ENCODE measurements at places on chromosomes 5 and 9.

GRCh38 chr9:33620738-33621439 is 96.8 kb downstream of the ANKRD18B start:
- DNase-seq = peak; percentile 84

DNA sequence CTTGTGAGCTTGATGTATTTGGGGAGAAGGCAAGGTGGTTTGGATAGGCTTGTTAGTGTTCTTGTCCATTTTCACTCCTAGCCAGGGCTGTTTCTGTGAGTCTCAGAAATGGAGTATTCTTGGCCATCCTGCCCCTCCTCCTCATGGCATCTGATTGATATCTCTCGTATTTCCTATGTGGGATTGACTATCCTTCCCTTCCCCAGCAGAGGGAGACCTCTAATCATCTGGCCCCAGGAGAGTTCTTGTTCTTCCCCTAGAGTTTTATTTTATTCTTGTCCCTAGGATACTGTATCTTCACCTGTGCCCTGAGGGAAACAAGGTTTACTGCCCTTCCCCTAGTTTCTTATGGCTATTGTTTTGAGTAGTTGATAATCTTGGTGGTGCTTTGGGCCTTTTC is 114.4 kb downstream of the VPS13A start:
- peak; percentile 58 for DNase-seq

DNA sequence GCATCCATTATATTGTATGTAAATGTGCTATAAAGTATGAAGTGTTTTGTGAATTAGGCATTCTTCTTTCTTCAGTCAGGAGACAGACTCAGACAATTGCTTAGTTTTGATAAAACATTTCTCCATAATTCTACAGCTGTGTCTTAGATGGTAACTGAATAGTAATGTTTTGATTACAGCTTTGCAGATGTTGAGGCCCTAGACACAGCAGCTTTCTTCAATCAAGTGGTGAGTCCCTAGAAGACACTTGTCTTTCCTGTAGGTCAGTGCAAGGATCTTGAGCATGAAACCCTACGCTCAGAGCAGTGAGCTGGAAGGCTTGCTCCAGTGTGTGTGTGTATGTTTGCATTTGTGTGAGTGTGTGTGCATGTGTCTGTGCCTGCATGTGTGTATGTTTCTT is 46.8 kb upstream of the CD180 start:
- no peak for DNase-seq

GRCh38 chr9:25700430-25700829 is 22.2 kb upstream of the TUSC1 start:
- no peak for DNase-seq

DNA sequence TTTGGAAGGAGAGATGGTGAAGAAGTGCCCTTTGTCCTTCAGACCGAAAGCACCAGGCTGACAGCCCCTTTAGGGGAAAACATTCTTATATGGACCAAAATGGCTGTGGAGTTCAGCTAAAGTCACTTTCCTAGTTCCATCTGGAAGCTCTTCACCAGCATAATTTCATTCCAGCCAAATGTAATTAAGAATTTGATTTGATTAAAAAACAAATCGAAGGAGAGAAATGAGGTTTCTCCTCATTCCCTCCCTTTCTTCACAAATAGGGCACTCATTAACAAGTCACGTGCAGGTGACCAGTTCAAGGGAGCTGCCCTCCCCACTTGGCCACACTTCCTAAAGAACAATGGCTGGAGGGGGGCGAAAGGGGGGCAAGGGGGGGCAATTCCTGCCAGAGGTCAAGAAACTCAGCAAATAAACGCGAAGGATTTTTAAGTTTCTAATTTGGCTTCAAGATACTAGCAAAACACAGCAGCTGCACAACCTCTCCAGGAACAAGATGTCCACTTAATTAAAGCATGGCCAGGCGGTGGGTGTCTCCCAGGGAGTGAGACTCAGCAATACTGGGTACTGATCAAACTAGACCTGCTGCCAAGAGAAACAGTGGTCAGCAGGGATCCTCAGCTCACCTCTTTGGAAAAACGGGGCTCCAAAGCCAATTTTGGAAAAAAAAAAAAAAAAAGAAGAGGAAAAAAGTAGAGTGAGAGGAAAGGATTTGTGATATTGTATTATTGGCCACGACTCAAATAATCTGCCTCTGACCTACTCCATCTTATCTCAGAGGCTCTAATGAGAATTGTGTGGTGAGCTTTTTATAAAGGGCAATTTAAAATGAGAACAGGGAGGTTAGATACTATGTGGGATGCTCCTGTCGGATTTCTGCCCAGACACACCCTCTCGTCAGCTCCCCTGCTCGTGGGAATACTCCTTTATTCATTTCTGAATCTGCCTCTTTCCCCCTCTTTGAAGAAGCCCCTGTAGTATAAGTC is 254.3 kb downstream of the ZSWIM6 start:
- DNase-seq = no peak

GRCh38 chr5:6713274-6714225 is at the start of gene TENT4A:
Gene TENT4A (plus strand): TSS chr5:6713432. CDS start chr5:6713984, 552 bp downstream.
- no peak for DNase-seq

DNA sequence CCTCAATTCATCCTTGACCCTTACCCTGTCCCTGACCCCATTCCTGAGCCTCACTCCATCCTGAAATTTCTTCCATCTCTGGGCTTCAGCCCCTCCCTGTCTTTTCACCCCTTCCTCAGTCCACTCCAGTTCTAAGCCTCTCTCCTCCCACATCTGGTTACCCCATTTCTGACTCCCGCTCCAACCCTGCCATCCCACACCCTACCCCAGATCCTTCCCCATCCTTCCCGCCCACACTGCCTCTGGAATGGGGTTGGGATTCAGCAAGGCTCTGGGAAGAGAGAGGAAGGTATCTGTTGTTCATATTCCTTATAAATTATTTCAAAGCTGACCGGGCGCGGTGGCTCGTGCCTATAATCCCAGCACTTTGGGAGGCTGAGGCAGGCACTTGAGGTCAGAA is 29.9 kb upstream of the MVB12B start:
- DNase-seq = no peak

GRCh38 chr9:109941771-109942170 is 161.8 kb downstream of the PALM2AKAP2 start:
- no peak for DNase-seq

Measured in fibroblast of upper back skin (primary cell).